T47D (cell line): ENCODE measurements at places on chromosomes 11 and 22.

- DNase-seq: peak; percentile 45
Observed at GRCh38 chr11:126268361-126268707, 361 bp downstream of the SRPRA start.

DNA sequence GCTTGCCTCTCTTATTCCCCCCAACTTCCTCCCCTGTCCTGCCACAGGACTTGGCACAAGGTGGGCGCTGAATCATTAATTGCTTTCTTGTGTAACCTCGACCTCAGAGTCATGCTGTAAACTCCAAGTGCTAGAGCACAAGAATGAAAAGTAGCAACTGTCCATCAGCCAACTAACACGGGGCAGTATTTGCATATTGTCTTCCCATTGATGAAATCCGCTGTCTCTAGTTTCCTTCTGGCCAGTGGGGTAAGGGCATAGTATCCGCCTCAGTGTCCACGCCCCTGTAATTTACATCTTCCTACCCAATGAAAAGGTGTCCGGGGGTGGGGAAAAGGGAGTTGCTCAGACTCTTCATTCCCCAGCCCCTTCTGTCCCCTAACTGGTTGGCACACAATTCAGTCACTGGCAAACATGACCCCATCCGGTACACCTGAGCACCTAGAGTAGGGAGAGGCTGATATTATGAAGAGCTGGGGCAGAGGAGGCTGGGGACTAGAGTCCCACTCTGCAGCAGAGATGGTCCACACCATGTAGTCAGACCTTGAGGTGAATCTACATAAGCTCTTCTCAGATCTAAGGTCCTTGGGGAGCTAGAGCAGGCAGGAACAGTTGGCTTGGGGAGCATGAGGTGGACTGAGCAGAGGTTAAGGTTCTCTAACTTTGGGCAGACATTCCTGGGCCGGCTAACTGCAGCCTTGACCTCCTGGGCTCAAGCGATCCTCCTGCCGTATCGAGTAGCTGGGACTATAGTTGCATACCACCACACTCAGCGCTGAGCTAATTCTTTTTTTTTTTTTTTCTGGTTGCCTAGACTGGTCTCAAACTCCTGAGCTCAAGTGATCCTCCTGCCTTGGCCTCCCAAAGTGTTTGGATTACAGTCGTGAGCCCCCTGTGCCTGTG lies 6.8 kb upstream of the GGA1 start:
- DNase-seq: peak; percentile 98

DNA sequence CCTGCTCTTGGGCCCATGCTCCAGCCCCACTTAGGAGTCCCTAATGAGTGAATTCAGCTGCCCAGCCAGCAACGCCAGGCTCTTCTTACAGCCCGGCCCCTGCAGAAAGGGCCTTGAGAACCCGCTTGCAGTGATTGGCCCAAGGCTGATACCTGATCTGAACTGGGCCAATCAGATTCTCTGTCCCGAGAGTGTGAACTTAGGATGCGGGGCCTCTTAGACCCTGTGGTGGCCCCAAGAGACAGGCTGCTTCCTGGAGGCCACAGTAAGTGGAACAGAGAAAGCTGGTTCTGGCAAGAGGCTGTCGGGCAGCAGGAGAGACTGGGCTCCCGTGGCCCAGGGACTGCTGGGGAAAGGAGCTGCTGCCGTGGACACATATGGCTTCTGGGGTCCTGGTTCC lies 11.5 kb downstream of the VSTM5 start:
- DNase-seq: no peak

DNA sequence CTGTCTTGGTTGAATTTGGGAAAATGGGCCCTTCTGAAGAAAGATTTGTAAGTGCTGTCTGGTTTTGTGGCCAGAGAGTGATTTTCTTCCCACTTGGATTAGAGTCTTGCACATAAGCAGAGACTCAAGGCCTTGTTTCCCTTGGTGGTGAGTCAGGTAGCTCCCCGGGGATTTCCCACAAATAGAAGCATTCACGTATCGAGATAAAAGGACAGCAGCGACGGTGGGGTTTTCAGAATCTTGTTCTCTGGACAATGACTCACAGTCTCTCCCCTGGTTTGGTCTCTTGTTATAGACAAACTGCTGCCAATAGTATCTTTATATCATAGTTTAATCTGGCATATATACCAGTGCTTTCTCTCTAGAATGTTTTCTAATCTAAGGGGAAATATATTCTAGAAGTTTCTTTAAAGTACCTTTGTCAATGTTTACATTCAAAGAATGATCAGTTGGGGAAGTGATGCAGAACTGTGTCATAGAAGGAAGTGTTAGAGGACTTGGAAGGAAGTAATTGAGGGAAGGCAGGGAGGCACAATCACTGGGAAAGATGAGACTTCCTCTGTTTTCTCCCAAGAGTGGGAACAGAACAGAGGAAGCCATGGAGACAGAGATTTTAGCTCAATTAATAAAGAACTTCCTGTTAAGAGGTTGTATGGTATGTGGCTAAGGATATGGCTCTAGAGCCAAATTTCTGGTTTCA lies 18.1 kb downstream of the POLA2 start:
- no peak for DNase-seq

DNA sequence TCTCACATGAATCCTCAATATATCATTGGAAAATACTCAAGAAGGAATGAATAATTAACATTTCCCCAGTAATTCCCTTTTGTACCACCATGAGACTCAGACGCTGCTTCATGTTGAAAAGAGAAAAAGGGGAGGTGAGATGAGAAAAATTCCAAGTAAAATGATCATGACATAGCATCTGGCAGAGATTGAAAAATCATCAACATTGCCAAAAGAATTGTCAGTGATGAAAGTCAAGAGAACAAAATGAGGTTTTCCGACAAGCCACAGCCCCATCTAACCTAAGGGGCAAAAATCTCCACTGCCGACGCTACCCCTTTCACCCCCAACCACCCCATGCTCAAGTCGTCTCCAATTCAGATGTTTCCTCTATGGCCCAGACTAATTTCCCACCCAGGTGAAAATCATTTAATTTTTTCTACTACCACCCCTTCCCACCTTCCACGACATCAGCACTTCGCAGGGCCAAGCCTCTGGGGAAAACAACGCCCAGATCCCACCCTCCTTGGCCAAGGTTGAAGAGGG lies 1.2 kb downstream of the RAB6A start:
- peak; percentile 27 for DNase-seq

DNA sequence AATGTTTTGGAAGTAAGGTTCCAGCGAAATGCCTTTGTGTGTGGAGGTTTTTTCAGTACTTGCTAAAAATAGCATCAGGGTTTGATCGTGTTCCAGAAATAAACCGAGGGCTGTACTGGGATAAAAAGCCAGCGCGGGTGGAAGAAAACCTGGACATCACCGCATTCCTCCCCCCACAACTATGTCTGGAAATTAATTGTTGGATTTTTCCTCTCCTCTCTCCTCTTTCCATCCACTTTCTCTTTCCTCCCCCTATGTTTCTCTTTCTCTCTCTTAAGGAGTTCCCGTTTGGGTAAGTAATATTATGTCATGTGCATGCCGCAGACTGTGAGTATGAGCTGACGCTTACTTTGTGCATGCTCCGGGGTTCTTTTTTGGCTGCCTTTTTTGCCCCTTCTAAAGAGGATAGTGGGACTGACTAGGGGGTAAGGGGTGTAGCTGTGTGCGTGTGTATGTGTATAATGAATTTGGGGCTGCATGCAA lies 104.2 kb upstream of the HSD17B12 start:
- DNase-seq: no peak

- DNase-seq: no peak
Observed at GRCh38 chr11:78748918-78749690, 174.4 kb upstream of the NARS2 start.

DNA sequence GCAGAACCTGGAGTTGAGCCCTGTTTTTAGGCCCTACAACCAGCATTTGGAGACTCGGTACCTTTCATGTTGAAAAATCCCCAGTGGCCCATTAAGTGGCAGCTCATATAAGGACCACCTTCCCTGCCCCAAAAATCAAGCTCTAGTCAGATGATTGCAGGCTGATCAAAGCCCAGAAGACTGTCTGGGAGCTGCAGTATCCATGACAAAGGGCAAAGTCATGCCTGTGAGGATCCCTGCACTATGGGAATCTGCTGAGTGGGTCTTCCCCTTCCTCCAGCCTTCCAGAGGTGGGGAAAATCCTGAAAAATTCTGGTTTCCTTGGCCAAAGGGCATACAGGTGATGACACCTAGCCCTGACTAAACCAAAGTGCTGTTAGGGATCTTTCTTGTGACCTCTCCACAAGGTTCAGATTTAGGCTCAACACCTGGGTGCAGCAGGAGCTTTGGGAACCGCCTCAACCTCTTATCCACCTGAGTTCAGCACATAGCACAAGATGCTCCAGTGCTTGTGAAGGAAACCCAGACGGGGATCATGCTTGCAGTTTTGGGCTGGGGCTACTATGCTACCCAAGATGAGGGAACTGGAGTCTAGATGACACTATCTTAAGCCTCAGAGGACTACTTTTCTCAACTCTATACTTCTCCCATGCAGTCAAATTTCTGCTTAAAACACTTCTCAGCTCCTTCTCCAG lies 1.2 kb upstream of the TRIM3 start:
- peak; percentile 10 for DNase-seq

DNA sequence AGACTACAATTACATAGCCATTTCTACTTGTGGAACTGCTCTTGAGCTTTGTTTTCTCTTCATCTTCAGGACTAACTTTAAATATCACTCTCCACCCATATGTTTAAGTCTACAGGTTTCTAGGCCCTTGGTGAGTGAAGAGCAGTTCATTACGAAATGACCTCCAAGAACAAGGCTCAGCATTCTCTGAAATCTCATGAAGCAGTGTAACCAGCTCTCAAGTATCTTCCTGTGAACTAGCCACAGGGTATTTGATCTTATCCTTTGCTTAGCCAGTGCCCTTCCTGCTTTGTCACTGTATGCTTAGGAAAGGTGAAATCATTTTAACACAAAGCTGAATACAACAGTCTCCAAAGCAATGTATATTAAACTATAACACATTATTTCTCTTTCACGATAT lies 20.4 kb upstream of the LYVE1 start:
- DNase-seq: peak; percentile 16

DNA sequence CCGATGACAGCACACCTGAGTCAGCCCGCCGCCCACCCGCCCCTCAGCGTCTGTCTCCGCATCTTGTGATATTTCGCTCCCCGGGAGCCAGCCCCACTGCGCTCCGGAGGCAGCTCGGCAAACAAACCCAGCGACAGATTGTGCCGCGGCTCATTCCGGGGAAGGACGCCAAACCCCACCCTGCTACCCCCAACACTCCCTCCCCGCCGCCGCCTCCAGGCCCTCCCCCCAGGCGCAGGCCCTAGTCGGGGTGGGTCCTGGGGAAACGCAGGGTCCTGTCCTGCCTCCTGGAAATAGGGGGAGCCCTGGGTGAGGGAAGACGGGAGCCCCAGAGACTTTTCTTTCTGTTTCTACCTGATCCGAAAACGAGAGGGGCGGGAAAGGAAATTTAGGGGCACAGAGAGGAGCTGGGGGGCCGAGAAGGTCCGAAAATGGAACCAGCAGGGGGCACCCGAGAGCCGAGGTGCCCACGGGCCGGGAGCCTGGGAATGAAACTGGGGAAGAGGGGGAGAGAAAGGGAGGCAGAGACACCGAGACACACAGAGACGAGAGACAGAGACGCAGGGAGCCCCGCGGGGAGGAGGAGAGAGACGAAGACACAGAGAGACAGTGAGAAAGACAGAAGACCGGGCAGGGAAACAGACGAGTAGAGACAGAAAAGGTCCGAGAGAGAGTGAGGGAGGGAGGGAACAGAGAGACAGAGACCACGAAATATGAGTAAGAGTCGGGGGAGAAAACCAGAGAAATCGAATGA lies 1.7 kb upstream of the RTN4RL2 start:
- DNase-seq: peak; percentile 74

- DNase-seq: no peak
Observed at GRCh38 chr11:57776031-57776521, 14.5 kb downstream of the CTNND1 start.

- no peak for DNase-seq
Observed at GRCh38 chr22:46067159-46068111, 82.9 kb upstream of the PPARA start.

- no peak for DNase-seq
Observed at GRCh38 chr11:1493650-1494244, 7.2 kb upstream of the MOB2 start.

GRCh38 chr22:17283423-17283822 lies 64.2 kb upstream of the ADA2 start:
- no peak for DNase-seq

GRCh38 chr11:107999759-108000455 lies 8.8 kb upstream of the CUL5 start:
- peak; percentile 79 for DNase-seq
